ENCODE measurements at places on chromosomes 1 and 21. TPM values are rescaled to one million over a fixed set of nuclear protein-coding genes. Genes with fewer than 3 reads are reported as not detected.

DNA sequence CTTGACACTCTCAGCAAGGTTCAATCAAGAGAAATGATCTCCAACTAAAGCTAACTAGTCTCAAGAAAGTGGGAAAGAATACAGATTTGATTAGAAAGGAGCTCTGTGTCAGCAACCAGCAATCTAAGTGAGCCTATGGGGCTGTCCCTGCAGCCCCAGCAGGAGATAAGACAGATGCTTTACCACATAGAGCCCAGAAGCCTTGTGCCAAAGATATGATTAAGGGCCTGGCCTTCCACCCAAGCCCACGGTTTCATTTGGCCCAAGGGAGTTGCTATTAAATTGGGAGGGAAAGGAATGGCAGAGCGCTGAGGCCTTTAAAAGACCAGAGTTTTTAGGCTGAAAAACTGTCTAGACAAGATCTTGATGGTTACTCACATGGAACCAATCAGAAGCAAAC is 74.8 kb downstream of the HLCS start:
- H3K27me3 ChIP-seq = no peaks in the 10 kb centered on the region
- H3K4me3 ChIP-seq = no peak overlapping the region
- no peak overlapping the region for H3K27ac ChIP-seq
- no peaks in the 10 kb centered on the region for H3K4me1 ChIP-seq
- peaks cover 15% of the 10 kb centered on the region for H3K36me3 ChIP-seq

- H3K4me1 ChIP-seq = peaks cover 12% of the 10 kb centered on the region
- H3K36me3 ChIP-seq = no peaks in the 10 kb centered on the region
- H3K27me3 ChIP-seq = no peaks in the 10 kb centered on the region
- DNase-seq = no peak
Observed at GRCh38 chr1:14686701-14687100, 88.2 kb downstream of the KAZN start.

GRCh38 chr1:81374481-81374880 is 426.3 kb upstream of the ADGRL2 start:
- H3K4me3 ChIP-seq = no peak overlapping the region
- H3K27ac ChIP-seq = no peak overlapping the region
- H3K27me3 ChIP-seq = no peaks in the 10 kb centered on the region
- no peaks in the 10 kb centered on the region for H3K4me1 ChIP-seq
- DNase-seq = no peak

The WNT9A gene
- 4.5 TPM for total RNA-seq

- H3K27me3 ChIP-seq = peaks cover 88% of the 10 kb centered on the region
- H3K4me3 ChIP-seq = no peak overlapping the region
- DNase-seq = peak; percentile 52
- H3K27ac ChIP-seq = no peak overlapping the region
Observed at GRCh38 chr1:2019571-2020309, 595 bp downstream of the GABRD start.

The ADGRL2 gene
- 83.4 TPM for total RNA-seq

The IFNLR1 gene
- total RNA-seq = 13.0 TPM

The ZNF697 gene
- total RNA-seq = 21.8 TPM

- H3K27me3 ChIP-seq = no peaks in the 10 kb centered on the region
- H3K27ac ChIP-seq = no peak overlapping the region
- peaks cover 62% of the 10 kb centered on the region for H3K36me3 ChIP-seq
- H3K4me1 ChIP-seq = no peaks in the 10 kb centered on the region
Observed at GRCh38 chr1:41003127-41003639, 18.3 kb downstream of the SLFNL1 start.

DNA sequence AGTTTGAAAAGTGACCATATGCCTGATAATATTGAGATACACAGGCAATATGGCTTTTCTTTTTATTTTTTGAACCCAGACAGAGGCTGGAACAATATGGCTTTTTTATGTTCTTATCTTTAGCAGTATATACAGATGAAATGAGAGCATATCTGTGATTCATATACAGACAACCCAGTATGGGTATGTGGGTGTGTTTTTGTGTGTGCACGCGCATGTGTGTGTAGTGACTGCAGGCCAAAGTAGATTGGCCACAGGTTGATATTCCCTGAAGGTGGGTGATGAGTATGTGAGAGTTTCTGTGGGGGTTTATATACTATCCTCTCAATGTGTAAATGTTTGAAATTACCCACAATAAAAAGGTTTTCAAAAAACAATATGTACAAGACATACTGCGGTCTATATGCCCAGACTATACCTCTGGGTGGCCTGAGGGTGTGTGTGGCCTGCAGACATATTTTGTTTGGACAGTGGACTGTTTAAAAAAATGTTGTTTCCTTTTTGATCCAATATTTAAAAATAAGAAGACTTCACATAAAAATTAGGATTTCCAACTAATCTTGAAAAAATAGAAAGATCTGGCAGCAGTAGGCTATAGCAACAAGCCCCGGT is 26.3 kb upstream of the TIAM1 start:
- H3K27ac ChIP-seq = peak overlapping the region; percentile 86
- H3K36me3 ChIP-seq = no peaks in the 10 kb centered on the region
- no peaks in the 10 kb centered on the region for H3K27me3 ChIP-seq
- DNase-seq = no peak
- H3K4me1 ChIP-seq = peaks cover 27% of the 10 kb centered on the region
- H3K4me3 ChIP-seq = no peak overlapping the region

GRCh38 chr1:15559189-15559810 is 25.6 kb downstream of the AGMAT start:
- DNase-seq = no peak
- no peaks in the 10 kb centered on the region for H3K27me3 ChIP-seq
- peaks cover 6% of the 10 kb centered on the region for H3K4me1 ChIP-seq
- H3K36me3 ChIP-seq = peaks cover 27% of the 10 kb centered on the region
- H3K27ac ChIP-seq = peak overlapping the region; percentile 14

The LCE2A gene
- not detected for total RNA-seq

DNA sequence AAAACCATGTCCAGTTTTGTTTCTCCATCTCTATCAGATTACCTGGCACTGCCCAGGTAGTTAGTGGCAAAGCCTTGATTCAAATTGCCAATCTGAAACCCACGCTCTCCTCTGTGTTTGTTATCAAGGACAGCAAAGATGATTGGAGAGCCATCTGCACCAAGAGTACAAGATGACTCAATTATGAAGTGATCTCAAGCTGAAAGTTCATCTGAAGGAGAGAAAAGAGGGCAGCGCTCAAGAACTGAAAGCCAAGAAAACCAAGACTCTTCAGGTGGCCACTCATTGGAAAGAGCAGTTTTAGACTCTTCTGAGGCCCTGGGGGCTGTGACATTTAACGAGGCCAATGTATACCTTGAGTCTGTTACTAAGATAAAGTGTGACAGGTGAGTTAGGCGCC is 13.8 kb downstream of the RXRG start:
- H3K36me3 ChIP-seq = no peaks in the 10 kb centered on the region
- H3K4me1 ChIP-seq = no peaks in the 10 kb centered on the region
- H3K27ac ChIP-seq = no peak overlapping the region
- no peak for DNase-seq
- H3K4me3 ChIP-seq = no peak overlapping the region

GRCh38 chr1:8294170-8294697 is 23.7 kb upstream of the SLC45A1 start:
- DNase-seq = no peak
- no peaks in the 10 kb centered on the region for H3K27me3 ChIP-seq
- H3K4me1 ChIP-seq = peaks cover 12% of the 10 kb centered on the region

The LSM10 gene
- 26.1 TPM for total RNA-seq

The SLC19A2 gene
- total RNA-seq = 16.1 TPM

The AUNIP gene
- total RNA-seq = 2.7 TPM

DNA sequence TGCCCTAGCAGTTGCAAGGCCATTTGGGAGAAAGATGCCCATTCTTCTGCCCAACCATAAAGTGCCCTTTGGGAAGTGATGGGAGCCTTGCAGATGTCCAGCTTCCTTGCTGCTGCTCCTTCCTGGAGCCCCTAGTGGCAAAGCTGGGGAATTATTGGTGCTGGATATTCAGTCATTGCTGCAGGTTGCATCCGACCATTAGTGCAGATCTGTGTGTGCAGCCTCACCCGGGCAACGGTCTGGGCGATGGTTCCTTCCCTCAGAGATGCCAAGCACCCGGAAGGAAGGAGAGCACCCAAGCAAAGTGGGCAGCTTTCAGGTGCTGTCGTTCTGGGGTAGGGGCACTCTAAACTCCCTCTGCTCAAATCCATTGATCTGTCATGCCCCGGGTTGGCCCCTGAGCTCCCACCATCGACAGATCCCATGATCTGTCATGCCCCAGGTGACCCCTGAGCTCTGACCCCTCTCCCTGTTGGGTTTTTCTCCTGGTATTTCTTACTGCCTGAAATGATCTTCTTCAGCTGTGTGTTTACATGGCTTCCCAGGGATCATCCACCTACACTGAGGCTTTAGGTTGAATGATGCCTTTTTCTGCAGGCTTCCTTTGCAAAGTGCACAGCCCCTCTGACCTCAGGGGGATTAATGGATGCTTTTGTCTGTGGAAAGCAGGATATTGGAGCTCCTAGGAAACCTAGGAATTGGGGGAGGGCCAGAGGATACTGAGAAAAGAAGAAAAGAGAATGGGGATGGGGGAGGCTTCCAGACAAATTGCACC is 467.5 kb downstream of the PTPRU start:
- H3K27me3 ChIP-seq = peaks cover 80% of the 10 kb centered on the region
- peaks cover 4% of the 10 kb centered on the region for H3K4me1 ChIP-seq
- no peak overlapping the region for H3K27ac ChIP-seq
- no peak overlapping the region for H3K4me3 ChIP-seq
- H3K36me3 ChIP-seq = no peaks in the 10 kb centered on the region

- peak; percentile 56 for DNase-seq
- H3K27me3 ChIP-seq = peaks cover 2% of the 10 kb centered on the region
- no peak overlapping the region for H3K4me3 ChIP-seq
- H3K27ac ChIP-seq = no peak overlapping the region
Observed at GRCh38 chr21:31580866-31581276, 78.6 kb upstream of the SOD1 start.

DNA sequence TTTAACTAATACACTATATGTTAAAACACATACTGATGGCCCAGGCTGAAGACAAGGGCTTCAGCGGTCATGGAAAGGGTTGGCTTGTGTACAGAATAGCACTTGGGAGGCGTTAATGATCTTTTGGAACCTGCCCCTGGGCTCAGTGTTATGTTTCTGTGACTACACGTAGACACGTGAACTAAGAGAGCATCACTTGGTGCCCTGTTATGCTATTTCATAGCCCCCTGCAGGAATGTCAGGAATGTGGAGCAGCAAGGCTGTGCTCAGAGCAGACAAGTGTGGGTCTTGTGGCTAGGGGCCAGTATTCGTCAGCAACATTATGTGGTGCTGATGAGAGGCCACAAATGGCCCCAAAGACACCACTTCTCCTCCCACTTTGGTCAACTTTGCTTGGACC is 132.4 kb downstream of the MAP3K21 start:
- H3K27ac ChIP-seq = no peak overlapping the region
- no peak for DNase-seq
- peaks cover 16% of the 10 kb centered on the region for H3K4me1 ChIP-seq
- no peaks in the 10 kb centered on the region for H3K27me3 ChIP-seq

GRCh38 chr1:117138561-117138960 is 17.0 kb upstream of the TRIM45 start:
- H3K27me3 ChIP-seq = no peaks in the 10 kb centered on the region
- H3K36me3 ChIP-seq = peaks cover 6% of the 10 kb centered on the region
- peak overlapping the region; percentile 55 for H3K27ac ChIP-seq
- no peak for DNase-seq

The FASLG gene
- total RNA-seq = not detected

DNA sequence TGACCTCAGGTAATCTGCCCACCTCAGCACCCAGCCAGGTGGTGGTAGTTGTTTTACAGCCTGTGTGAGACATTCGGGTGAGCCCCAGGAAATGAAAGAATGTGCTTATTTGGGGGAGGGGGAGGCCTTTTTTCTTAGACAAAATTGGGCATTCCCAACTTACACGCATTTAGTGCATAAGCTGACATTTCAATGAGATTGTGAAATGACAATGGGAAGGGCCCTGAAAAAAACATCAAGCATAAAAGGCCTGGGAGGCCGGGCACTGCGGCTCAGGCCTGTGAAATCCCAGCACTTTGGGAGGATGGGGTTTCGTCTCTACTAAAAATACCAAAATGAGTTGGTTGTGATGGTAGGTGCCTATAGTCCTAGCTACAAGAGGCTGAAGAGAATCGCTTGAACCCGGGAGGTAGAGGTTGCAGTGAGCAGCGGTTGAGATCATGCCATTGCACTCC is 5.0 kb downstream of the GAS5 start:
- H3K4me3 ChIP-seq = no peak overlapping the region
- H3K27me3 ChIP-seq = no peaks in the 10 kb centered on the region
- H3K27ac ChIP-seq = no peak overlapping the region
- peaks cover 43% of the 10 kb centered on the region for H3K36me3 ChIP-seq
- H3K4me1 ChIP-seq = peaks cover 28% of the 10 kb centered on the region

DNA sequence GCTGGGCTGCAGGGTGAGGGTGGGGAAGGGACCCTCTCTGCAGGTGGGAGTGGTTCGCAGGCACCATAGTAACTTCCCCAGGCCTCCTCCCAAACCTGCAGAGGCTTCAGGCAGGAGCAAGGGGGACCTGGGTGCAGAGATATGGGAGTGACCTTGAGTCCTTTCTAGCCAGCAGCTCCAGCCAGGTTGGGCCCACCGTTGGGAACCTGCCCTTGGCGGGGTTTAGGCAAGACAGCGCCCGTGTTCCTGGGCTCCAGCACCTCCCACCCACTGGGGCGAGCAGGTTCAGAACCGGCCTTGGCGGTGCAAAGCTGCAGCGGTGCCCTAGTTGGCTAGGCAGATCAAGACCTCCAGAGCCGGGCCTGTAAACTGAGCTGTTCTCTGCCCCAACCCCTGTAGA is 2.2 kb upstream of the PRDM16 start:
- DNase-seq = peak; percentile 33
- no peak overlapping the region for H3K27ac ChIP-seq
- H3K36me3 ChIP-seq = no peaks in the 10 kb centered on the region

DNA sequence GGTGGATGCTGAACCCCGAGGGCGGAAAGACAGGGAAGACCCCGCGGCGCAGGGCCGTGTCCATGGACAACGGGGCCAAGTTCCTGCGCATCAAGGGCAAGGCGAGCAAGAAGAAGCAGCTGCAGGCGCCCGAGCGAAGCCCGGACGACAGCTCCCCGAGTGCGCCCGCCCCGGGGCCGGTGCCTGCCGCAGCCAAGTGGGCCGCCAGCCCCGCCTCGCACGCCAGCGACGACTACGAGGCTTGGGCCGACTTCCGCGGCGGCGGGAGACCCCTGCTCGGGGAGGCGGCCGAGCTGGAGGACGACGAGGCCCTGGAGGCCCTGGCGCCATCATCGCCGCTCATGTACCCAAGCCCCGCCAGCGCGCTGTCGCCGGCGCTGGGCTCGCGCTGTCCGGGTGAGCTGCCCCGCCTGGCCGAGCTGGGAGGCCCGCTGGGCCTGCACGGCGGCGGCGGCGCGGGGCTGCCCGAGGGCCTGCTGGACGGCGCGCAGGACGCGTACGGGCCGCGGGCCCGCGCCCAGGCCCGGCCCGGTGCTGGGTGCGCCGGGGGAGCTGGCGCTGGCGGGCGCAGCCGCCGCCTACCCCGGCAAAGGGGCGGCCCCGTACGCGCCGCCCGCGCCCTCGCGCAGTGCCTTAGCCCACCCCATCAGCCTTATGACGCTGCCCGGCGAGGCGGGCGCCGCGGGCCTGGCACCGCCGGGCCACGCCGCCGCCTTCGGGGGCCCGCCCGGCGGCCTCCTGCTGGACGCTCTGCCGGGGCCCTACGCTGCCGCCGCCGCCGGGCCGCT is 20.7 kb downstream of the FOXO6 start:
- no peak for DNase-seq
- H3K4me1 ChIP-seq = peaks cover 81% of the 10 kb centered on the region
- H3K27ac ChIP-seq = peak overlapping the region; percentile 91
- peak overlapping the region; percentile 72 for H3K4me3 ChIP-seq
- H3K36me3 ChIP-seq = peaks cover 19% of the 10 kb centered on the region

The AADACL4 gene
- 0.36 TPM for total RNA-seq
